Brain (organoid and tissue), 16 donors: ENCODE measurements at places on chromosomes 11 and 22. TPM values are rescaled to one million over a fixed set of nuclear protein-coding genes. Genes with fewer than 3 reads are reported as not detected.

DNA sequence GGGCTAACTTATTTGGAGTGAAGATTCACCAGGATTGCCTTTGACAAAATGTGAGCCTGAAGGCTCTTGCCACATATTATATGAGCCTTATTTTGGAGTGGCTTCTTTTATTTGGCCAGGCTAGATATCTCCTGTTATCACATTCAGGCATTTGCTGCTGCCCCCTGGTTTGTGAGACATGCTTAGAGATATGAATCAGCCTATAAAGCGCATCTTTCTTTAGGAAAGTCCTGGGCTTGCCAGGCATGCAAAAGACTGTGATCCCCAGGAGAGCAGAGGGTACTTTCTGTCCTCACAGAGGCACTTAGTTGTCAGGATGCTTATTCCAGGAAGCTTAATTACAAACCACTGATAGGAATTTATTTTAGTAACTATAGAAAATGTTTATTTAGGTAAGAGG is 333.3 kb downstream of the FAT3 start:
- DNase-seq = no peak

DNA sequence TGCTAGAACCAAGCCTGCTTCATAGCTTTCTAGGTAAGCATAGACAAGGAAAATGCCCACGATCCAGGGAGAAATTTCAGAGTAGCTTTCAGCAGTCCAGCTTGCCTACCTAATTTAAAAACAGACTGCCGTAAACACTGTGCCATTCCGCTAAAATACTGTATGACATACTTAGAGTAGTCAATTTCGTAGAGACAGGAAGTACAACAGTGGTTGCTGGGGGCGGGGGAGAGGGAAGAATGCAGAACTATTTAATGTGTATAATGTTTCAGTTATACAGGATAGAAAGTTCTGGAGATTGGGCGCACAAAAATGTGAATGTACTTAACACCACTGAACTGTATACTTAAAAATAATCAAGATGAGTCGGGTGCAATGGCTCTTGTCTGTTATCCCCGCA is 56.7 kb downstream of the C11orf58 start:
- DNase-seq = no peak

GRCh38 chr11:5591613-5592012 is 4.8 kb upstream of the TRIM6 start:
- no peak for DNase-seq

DNA sequence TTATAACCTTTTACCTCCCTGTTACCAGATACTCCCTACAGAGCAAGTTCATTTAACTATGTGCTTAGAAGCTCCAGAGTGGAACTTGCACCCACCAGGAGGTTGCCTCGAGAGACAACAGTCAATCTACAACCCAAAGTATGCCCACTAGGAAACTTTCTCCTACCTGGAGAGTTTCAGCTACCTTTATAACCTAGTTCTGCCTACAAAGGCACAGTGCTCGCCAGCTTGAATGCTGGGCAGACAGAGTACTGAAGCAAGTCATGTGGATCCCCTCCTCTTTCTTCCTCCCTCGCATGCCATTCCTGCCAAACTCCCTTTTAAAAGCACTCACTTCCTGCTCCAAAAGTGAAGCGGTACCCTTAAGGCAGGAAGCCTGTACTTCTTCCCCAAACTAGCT is 258.9 kb downstream of the SWAP70 start:
- peak; percentile 3 for DNase-seq

DNA sequence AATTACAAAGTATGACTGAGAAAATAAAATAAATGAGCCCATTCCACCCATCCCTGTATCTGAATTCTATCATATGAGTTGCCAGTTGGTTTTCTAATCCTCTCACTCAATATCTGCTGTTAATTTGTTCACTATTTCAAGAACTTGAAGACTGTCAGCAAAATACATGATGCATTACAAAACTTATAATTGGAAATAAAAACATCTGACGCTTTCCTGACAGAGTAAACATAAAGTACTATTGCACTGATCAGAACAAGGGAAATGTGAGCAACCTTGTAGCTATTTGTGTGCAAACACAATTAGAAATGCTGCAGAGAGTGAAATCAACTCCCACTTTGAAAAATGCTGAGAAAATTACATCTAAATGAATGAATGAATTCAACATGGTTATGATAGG is 97.1 kb downstream of the MPPED2 start:
- DNase-seq = no peak

DNA sequence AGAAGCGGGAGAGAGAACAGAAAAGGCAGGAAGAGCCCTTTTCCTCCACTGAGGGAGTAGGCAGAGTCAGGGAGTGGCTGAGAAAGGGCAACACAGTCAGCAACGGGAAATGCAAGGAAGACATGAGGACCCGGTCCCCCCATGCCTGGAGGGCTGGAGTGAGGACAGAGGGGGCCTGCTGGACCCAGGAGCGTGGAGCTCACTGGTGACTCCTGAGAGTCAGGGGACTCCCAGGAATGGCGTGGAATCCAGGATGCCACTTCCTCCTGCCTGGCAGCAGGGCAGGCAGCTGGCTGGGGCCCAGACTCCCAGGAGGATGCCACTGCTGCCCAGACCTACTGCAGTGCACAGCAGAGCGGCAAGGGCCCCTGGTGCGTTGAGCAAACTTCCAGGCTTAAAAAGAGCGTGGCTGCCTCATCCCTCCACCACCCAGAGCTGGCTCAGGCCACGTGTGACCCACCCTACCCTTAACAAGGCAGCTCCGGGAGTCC is 11.3 kb downstream of the C11orf21 start:
- DNase-seq = no peak

DNA sequence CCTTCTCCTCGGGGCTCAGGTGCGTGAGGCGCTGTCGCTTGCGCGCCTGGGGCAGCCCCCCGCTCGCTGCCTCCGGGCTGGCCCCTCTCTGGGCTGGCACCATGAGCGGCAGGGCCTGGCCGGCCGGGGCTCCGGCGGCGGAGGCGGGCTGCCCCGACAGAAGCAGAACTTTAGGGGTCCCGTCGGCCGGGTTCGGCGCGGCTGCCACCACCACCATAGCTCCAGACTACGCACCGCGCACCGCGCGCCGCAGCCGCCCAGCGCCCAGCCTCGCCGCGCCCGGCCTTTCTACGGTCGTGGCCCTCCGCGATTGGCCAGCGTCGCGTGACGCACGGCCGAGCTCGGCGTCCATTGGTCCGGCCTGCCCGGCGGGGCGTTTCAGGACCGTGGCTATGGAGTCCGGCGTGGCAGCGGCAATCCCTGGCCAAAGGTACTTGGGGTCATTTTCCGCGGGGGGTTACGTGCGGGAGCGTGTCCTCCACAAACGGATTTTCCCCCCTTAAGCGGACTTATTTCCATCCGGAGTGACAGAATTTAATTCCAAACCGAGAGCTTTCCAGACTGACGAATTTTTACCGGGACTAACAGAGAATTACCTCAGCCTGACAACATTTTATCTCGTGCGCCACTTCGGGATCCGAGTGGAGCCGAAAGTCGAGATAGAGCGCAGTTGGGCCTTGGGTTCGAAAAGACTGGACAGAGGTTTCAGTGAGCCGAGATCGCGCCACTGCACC is at the start of gene XBP1:
XBP1 (minus strand) TSS at position 262 of the 734 bp plus-strand sequence.
- DNase-seq = peak; percentile 96

DNA sequence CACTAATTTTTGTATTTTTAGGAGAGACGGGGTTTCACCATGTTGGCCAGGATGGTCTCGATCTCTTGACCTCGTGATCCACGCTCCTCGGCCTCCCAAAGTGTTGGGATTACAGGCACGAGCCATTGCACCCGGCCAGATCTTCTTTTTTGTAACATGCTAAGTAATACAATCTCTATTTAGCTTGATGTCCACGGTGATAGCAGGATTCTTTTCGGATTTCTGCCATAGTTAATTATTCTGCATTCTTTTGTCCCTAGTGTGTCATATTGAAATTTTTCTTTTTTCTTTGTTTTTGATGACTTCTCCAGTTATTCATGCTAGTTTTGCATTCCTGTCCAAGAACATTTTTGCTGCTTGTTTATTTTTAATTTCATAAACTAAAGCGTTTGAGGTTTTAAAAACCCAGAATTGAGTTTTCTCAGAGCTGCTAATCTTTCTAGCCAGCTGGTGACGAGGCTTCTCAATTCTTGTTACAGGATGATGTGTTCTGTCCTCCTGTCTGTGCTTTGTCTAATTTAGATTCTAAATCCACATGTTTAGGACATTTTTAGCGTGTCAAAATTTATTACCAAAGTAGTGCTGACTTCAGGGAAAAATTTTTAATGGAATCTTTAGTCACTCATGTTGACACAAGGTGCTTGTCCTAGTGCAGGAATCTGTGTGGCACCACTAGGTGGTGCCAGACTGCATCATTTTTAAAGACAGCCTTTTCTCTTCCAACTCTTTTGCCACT is 21.8 kb downstream of the NF2 start:
- peak; percentile 62 for DNase-seq

DNA sequence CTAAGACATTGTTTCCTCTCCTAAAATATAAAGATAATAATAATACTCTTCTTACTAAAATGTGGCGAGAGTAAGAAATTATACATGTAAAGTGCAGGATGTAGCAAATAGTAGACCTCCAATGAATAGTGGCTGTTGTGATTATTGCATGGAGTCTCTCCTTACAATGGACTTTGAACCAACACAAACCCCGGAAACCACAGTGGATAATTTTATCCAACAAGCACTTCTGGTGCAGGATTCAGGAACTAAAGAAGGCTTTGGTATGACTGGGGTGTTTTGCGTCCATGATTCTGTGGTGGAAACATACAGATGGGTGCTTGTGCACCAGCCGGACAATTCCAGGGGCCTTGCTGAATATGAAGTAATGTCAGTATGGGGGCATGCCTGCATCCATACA is 146.4 kb upstream of the UBASH3B start:
- DNase-seq = no peak

- no peak for DNase-seq
Observed at GRCh38 chr11:112460141-112460540, 199.5 kb upstream of the PLET1 start.

- DNase-seq = no peak
Observed at GRCh38 chr11:35082321-35083180, 56.4 kb upstream of the CD44 start.

- no peak for DNase-seq
Observed at GRCh38 chr22:44918166-44918924, 91.5 kb downstream of the PHF21B start.

DNA sequence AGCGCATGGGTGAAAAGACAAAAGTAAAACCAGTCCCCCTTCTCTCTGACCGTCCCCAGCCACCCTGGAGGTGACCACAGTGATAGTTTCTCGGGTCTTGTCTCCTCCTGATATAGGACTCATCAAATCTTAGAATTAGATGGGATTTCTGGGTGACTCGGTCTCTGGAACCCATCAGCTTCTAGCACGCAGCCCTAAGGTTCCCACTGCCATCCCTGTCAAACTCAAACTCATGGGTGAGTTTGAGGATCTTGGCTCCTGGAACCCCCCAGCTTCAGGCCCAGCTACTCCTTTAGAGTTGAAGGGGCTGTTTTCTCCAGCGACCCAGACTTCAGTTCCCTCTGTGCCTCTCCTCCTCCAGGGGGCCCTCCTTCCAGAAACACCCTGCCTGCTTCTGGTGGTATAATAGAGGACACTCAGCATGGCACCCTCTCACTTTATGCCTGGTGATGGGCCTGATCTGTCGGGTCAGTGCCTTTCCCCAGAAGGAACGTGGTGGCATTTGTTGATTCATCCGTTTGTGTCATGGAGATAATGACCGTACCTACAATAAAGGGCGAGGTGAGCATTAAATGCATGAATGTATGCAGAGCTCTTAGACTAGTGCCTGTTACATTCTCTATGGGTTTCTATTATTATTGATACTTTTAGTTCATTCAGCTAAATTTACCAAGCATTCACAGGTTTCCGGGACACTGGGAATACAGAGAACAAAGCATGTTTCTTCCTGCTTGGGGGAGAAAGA is 31.7 kb downstream of the MCM5 start:
- DNase-seq = no peak

- DNase-seq = no peak
Observed at GRCh38 chr22:27571463-27572277, 229.9 kb downstream of the MN1 start.

- no peak for DNase-seq
Observed at GRCh38 chr22:50117168-50117762, 27.5 kb downstream of the MOV10L1 start.

GRCh38 chr22:32607086-32607485 is 132.5 kb downstream of the FBXO7 start:
- no peak for DNase-seq

GRCh38 chr22:35638001-35638400 is 10.2 kb upstream of the APOL6 start:
- DNase-seq = no peak

DNA sequence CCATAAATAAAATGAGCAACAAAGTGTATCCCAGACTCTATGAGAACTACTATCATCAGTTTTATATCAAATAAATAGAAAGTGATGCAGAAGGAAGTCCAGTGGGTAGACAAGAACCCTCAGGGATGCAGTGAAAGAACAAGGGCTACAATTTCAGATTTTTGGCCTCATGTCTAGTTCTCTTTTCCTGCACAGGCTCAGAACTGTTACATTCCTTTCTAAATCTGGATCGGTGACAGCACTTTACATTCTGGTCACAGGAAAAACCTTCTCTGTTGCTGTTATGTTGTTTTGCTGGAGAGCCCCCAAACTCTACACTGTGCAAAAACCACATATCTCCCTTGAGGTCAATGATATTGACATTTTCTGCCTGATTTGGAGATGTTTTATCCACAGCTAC is 108.8 kb upstream of the ANO5 start:
- DNase-seq = no peak

DNA sequence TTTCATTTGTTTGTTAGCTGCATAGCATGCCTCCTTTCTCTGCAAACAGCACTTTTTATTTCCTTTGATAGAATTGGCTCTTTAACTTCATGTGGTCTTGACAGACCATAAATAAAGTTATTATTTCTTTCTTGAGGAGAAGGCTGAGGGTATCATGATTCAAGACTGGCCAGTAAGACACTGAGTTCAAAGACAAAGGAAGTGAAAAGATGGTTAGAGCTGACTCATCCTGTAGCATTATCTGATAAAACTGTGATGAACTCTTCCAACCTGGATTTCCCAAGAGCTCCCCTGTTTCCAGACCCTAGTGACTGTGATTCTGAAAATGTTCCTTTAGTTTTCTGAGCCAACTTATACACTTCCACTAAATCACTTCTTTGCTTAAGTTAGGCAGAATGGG is 179.3 kb upstream of the FAT3 start:
- no peak for DNase-seq

DNA sequence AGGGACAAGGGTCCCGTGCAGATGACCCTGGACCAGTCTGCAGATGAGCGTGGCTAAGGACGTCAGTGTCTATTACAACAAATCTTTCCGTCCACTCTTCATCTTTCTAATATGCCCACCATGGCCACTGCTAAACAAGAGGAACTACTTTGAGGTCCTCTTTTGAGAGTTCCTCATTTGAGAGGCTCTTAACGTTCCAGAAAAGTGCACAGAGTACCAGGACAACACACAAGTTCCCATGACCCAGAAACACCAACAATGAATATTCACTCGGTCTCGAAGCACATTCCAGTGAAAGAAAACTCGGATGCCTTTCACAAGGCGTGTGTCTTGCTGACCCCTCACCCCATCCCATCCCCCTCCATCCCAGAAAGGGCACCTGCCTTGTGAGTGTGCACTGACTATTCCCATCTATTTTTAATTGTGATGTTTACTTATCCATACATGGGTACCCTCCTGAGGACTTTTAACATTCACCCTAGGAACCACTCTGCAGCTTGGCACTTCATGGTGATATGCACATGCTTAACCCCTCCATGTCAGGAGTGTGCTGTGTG is 157.0 kb downstream of the SHANK2 start:
- DNase-seq = no peak

GRCh38 chr22:46620588-46621242 is 529 bp downstream of the GRAMD4 start:
- no peak for DNase-seq

The MS4A2 gene
- polyA plus RNA-seq = not detected

The GPHA2 gene
- polyA plus RNA-seq = not detected

The IL17REL gene
- not detected for polyA plus RNA-seq

The DEUP1 gene
- polyA plus RNA-seq = 0.71 TPM

The FOLR2 gene
- polyA plus RNA-seq = 13.7 TPM

The PRG3 gene
- not detected for polyA plus RNA-seq

The CAVIN3 gene
- polyA plus RNA-seq = 3.7 TPM
